OCI-LY7 (cell line): ENCODE measurements at places on chromosomes 5 and 9.

- DNase-seq = no peak
Observed at GRCh38 chr5:137342764-137343163, 156.4 kb downstream of the SPOCK1 start.

DNA sequence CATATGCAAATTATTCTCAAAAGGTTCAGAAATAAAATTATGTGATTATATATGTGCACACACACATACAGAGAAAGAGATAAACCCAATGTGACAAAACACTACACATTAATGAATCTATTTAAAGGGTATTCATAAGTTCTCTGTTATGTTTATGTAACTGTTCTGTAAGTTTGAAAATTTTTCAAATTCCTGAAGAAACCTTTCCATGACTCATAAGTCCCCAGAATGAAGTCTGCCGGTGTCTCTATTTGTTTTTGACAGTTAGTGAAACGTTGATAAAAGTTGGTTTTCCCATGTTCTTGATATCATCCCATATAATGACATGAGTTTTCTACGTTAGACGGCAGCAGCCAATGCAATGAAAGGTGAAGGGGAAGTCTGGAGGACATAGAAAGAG lies 199.5 kb upstream of the PUM3 start:
- no peak for DNase-seq

- DNase-seq = no peak
Observed at GRCh38 chr9:134570711-134571325, 70.8 kb upstream of the COL5A1 start.

DNA sequence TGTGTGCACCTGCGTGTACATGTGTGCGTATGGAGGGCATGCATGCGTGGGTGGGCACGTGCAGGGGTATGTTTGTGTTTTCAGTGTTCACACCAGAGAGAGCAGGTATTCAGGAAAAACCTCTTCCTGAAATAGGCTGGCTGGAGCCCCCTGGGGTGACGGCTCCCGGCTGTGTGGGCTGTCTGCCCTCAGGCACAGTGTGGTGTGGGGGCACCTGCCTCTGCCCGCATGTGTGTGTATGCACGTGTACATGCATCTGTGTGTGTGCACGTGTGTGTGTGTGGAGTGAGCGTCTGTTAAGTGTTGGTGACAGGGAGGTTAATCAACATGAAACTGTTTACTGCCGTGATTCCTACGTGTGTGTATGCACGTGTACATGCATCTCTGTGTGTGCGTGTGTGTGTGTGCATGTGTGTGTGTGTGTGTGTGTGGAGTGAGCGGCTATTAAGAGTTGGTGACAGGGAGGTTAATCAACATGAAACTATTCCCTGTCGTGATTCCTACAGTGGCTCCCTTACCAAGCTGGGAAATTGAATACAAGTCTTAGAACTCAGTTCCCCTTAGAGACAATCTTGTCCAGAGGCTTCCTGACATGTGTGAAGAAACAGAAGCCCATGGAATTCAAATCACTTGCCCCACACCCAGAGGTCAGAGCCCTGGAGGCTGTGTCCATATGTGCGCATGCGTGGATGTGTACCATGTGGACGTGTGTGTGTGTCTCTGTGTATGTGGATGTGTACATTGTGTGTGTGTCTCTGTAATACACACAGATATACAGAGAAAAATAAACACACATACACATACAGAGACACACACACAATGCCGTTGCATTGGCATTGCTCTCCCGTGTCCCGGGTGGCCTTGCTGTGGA lies 372.4 kb upstream of the IRX4 start:
- no peak for DNase-seq

- no peak for DNase-seq
Observed at GRCh38 chr9:81542118-81542889, 147.0 kb downstream of the TLE1 start.

- peak; percentile 17 for DNase-seq
Observed at GRCh38 chr5:146213210-146213826, 9.9 kb downstream of the RBM27 start.

GRCh38 chr9:27117489-27118135 lies 8.6 kb downstream of the TEK start:
- no peak for DNase-seq

DNA sequence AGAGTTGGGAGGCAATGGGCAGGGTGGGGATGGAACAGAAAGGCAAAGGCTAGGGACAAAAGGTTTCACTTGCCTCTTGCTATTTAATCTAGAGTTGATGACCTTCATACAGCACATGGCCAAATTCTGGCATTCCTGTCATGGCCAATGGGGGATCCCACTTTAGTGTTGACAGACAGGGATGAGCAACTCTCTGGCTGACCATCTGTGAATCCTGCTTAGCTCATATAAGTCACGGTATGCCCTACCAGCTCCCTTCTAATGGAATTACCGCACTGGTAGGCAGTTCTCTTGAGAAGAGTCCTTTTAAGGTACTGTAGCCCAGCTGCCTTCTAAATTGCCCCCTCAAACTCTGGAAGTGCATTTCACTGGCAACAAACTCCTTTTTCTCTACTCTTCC lies 76.1 kb downstream of the MAMDC2 start:
- no peak for DNase-seq

- DNase-seq = no peak
Observed at GRCh38 chr5:136200130-136200529, 7.2 kb upstream of the SMIM32 start.

DNA sequence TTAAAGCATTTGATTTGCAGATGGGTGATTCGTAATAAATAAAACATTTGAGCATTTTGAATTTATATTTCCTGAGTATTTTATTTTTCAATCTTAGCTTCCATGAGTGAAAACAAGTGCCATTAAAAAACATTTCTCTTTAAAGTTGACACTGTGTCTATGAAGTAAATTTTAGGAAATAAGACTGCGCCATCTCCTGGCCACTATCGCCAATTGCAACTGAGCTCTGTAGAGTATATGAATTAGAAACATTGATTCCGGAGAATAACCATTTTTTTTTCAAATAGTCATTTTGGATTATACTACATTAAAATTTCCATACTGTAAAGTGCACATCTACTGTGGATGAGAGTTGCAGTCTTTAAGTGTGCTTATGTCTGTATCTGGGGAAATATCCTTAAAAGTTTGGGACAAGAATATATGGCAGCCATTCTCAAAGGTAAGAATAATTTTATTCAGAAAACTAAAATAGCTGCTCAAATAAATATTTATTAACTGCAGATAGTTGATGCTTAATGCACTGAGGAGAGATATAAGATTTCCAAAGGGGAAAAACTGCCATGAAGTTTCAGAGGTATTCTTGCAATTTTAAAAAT lies 5.9 kb downstream of the DMRTA1 start:
- DNase-seq = peak; percentile 53

DNA sequence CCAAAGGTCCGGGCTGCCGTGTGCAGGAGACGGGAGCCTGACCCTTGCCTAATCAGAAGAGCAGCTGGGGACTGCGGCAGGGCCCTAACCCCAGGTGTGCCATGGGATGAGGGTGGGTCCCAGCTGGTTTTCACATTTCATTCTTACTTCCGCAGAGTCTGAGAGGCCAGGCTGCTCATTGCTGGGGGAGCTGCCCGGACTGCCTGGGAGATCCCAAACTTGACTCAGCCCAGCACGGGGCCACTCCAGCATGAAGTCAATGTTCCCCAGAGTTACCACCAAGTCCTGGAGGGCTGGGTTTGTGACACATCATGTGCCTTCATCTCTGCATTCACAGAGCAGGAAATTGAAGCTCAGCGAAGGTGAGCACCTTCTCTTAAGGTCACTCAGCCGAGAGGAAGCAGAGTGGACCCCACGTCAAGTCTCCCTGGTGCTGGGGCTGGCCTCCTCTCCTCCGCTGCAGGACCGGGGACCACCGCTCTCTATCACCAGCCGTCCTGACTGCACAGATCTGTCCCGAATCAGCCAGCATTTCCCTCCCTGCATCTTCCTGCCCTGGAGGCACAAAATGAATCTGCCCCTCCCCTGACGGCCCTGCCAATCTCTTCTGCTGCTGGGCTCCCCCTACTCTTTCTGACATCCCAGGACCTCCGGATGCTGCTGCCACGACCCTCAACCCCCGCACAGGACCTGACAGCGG lies 54.6 kb upstream of the PHYKPL start:
- no peak for DNase-seq

DNA sequence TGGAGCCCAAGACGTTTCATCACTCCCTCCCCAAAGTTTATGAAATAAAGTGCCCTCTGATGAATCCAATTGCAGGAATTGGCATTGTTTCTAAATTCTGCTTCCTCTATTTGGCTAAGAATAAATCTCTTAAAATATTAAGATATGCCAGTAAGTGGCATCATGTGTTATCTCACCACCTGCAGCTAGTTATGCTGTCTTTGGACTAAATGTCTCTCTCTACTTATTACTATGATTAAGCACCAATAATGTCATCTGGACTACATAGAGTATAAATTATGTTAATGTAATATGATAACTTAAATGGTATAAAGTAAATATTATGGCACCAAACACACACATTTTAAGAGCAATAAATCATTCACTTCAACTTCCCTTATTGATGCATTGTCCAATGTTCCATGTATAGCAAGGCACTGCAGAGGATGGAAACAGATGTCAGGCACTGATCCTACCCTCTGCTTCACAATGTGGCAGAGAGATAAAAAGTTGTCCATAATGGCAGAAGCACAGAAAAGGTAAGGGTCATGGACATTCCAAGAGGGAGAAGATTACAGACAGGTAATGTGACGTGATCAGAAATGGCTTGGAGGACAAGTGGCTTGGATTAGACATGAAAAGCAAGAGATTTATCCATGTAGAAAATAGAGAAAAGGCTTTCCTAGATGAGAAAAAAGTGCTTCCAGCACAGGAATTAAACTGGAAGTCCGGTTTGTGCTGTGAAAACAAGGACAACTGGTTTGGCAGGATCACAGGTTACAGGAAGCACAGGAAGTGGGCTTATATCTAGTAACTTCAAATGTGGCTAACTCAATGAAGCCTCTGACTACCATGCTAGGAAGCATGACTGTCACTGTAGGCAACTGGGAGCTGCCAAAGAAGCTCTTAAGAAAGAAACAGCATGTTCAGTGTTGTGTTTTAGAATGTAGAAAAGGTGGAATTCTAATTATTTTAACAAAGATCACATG lies 26.7 kb downstream of the MARCHF11 start:
- no peak for DNase-seq

DNA sequence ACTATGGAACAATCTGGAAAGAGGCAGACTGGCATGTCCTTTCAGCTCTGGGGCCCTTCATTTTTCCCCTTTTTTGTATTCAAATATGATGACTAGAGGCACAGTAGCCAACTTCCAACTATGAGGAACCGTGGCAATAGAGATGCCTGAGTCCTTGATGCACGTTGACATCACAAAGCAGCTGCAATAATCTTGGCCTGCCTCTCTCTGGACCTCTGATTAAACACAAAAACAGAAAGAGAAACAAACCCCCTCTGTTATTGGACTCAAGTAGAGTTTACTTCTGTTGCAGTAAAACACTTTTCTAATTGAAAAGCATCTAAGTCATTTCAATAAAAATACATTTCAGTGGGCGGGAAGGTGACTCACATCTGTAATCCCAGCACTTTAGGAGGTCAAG lies 122.2 kb upstream of the GRAMD2B start:
- DNase-seq = no peak

DNA sequence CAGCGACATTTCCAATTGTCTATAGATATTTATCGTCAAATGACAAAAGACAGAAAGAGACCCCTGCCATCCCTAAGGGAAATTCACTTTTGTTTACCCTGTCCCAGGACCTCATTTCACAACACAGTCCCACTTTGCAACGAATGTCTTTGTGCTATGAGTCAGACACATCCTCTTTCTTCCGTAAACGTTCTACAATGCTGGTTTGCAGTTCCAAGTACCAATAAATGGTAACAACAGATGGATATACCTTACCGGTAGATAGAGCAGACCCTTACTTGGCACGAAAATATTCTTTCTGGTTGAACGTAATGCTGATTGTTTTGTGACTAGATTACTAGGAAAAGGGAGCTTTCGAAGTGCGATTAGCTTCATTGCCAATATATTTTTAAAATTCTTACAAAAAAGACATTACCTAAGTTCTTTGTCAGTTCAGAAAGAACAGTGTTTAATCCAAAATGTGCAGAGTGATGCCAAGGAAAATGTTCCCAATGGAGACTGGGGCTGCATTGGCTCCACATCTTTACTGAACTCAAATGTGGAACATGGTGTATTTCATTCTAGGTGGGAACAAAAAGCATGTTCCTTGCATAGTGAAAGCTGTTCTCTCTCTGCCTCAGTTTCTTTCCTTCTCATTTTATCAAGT lies 202.5 kb upstream of the SLC27A6 start:
- DNase-seq = no peak

DNA sequence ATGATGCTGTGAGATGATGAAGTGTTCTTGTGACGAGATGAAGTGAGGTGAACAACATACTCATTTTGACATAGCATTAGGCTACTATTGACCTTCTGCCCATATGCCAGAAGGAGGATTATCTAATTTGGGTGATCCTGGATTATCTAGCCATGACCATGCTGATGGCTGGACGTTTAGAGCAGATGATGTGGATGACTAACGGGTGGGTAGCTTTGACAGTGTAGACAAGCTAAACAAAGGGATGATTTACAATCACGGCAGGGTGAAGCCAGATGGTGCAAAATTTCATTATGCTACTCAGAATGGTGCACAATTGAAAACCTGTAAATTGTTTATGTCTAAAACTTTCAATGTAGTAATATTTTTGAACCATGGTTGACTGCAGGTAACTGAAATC lies 2403.4 kb upstream of the ACO1 start:
- DNase-seq = no peak

- DNase-seq = no peak
Observed at GRCh38 chr5:168822248-168822744, 243.1 kb upstream of the PANK3 start.

DNA sequence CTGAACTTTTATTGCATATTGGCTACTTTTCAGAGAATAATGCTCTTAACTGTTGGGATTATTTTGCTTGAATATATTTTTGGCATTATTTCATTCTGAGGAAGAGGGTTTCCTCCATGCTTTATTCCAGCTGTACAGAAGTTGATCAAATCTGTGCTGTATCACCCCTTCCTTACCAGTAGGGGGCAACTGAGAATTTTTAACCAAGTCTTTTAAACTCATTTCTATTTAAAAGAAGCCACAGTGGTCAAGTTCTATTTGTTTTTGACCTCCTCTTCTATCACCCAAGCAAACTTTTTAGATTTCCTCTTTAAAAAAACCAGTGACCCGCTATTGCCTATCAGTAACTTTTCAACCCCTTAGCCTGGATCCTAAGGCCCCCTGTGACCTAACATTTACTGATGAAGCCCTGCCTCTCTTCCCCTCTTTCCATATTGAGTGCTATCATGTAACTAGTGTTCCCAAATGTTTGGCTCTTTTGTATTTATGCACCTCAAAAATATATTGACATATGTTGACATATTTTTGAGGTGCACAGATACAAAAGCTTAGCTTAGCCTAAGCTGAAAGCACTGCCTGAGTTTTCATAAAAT lies 80.6 kb downstream of the FBXO4 start:
- DNase-seq = peak; percentile 27

DNA sequence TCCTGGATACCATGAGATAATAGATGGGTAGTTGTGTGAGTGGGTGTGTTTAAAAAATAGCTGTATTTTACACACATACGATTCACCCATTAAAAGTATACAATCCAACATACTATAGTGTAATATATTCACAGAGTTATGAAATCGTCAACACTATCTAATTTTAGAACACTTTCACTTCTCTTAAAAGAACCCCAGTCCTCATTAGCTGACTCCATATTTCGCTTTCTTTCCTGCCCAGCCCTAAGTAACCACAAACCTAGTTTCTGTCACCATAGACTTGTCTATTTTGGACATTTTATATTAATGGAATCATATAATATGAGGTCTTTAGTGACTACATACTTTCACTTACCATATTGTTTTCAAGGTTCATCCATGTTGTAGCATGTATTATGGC lies 63.8 kb upstream of the S1PR3 start:
- peak; percentile 75 for DNase-seq

- no peak for DNase-seq
Observed at GRCh38 chr5:62741761-62742160, 163.1 kb downstream of the LRRC70 start.
